Gastrocnemius medialis (tissue), 4 donors: ENCODE measurements at places on chromosomes 6 and 20. TPM values are rescaled to one million over a fixed set of nuclear protein-coding genes. Genes with fewer than 3 reads are reported as not detected.

DNA sequence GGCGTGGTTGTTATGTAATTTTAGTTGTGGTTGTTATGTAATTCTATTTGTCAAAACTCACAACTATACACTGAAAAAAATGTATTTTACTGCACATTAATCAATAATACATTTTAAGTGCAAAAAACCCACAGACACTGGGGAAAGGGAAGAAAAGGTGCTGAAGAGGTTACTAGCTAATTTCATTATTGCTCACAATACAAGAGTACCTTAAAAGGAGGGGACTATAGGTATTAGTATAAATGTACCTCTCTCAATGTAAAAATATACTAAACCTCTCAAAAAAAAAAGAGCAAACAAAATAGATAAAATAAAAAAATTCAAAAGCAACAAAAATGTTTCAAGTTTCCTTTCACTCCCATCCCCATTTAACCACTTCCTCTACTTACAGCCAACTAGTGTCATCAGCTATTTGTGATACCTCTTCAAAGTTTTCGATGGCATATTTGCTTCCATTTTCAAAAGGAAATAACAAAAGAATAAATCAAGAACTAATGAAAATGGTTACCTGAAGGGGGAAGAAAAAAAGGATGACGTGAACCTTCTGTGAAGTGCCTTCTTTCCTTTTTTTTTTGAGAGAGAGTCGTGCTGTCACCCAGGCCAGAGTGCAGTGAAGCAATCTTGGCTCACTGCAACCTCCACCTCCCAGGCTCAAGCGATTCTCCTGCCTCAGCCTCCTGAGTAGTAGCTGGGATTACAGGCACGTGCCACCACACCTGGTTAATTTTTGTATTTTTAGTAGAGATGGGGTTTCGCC lies 30.2 kb downstream of the RANBP9 start:
- DNase-seq: no peak

- no peak for DNase-seq
Measured at GRCh38 chr6:154167126-154167525, 128.1 kb downstream of the OPRM1 start.

- no peak for DNase-seq
Measured at GRCh38 chr6:106789428-106790148, 160.2 kb downstream of the QRSL1 start.

The BMP7 gene
- not detected for total RNA-seq

The EIF2S2 gene
- 83.1 TPM for total RNA-seq

DNA sequence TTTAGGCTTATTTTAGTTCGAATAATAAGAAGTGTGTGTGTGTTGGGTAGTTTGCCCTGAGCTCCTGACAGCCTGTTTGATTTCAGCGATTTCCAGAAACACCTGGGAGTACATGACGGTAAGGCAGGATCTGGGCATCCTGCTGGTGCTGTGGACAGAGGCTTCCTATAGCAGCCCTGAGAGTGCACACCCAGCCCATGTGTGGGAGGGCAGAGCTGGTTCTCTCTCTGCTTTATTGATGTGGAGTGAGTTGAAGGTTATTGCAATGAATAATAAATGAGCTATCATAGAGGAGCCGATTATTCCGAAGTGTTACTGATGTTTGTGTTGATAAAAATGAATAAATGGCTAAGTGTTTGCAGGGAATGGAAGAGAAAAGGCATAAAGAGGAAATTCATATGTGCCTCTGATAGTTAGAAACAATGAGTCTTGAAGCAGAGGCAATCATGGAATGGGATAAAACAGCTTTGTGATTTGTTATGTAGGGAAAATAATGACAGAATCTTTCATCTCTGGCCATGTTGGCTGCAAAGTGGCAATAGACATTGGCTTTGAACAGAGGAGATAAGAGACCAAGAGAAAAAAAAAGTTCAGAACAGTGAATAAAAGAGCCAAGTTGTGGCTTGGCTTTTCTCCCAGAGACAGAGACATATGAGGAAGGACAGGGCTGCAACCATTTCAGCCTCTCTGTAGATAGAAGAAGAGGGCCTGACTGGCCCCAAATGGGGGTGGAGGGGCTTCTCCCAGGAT lies 166.2 kb upstream of the CHD6 start:
- no peak for DNase-seq

- no peak for DNase-seq
Measured at GRCh38 chr6:36781669-36782068, 57.6 kb downstream of the CPNE5 start.

- no peak for DNase-seq
Measured at GRCh38 chr6:121305957-121306607, 28.2 kb downstream of the TBC1D32 start.

The FOXF2 gene
- 2.2 TPM for total RNA-seq

The PPIL6 gene
- 1.1 TPM for total RNA-seq

DNA sequence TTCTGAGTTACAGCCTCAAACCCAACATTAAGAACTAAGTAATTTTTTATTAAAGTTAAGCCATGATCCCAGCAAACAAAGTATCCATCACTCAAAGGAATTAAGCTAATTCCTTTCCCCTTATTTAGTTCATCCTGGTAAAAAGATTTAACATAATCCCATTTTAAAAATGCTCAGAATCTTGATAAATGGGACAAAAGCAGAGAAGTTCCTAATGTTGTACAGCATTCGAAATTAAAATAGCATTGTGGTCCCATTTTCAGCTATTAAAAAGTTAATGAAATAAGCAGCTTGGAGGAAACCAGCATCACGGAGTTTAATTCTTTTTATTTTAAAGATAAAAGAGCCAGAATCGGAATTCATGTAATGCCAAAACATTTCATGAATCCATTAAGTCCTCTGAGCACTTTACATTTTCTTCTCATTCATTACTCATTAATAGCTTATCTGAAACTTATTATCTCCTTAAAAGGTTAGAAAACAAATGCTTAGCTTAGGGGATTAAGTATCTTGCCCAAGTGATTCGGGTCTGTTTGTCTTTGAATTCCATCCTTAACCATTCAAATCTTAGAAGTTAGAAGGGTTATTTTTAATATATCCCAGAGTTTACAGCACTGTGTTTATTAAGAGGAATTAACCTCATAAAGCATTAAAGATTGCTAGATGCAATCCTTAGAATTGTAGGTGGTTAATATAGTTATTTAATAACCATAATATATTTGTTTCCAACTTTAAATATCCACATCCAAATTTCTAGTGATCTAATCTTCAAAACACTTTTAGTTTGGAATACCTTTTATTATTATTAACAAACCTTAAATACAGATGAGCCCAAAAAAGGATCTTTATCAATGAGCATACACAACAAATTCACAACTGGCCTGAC lies 11.2 kb downstream of the RBM39 start:
- no peak for DNase-seq

DNA sequence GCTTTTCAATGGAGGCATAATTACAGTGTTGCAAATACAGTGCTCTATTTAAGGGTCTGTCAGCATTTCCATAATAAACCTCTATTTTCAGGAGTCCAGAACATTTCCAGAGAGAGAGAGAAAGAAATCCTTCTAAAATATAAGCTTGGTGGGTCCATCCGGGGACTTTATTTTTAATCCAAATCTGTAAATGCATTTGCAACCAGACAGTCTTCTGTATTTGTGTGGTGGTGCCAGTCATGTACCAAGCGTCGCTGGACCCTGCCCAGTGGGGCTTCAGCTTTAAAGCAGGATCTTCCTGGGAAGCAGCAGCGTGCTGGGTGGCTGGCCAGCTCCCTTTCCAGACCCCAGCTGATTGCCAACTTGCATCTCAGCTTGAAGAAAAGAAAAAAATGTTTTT lies 256.5 kb upstream of the SUPT3H start:
- no peak for DNase-seq

DNA sequence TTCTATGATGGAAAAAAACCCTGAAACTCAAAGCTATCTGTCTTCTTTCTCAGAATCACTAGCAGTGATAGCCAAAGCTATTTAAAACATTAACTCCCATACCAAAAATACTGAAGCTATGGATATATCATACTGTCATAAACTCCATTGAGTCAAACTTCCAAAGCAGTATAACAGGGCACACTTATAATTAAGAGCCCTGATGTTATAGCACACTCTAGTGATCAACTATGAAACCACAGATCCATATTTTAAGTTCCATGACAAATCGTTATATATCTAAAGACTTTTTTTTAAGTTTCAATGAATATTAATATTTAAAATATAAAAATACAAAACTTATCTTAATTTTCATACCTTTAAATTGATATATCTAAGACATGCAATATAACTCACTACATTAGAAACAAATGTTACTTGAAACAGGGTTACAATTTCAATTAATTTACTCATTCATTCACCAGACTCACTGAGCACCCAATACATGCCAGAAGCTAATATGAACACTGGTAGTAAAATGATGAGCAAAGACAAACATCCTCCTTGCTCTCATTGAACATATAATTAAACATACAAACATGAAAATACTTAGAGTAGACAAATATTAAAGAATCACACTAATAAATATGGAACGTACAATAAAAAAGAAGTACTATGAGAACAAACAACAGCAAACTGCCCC lies 69.3 kb downstream of the IBTK start:
- no peak for DNase-seq

The DEFB121 gene
- total RNA-seq: not detected

The ZC2HC1B gene
- total RNA-seq: not detected

DNA sequence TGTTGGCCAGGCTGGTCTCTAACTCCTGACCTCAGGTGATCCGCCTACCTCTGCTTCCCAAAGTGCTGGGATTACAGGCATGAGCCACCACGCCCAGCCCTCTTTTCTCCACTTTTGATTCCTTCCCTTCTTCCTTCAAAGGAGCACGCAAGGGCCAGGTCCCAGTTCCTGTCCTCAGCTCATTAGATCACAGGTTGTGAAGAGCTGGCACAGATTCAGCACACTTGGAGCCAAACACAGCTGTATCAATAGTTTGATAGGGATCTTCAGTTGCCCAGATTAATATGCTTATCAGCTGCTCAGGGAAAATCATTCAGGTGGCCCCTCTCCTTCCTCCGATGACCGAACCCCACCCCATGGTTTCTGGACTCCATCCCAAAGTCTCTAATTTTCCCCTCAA lies 14.4 kb upstream of the SLC22A23 start:
- DNase-seq: no peak

The TTK gene
- total RNA-seq: 3.4 TPM
